Astrocyte of the spinal cord (primary cell): ENCODE measurements at places on chromosomes 1 and 21.

DNA sequence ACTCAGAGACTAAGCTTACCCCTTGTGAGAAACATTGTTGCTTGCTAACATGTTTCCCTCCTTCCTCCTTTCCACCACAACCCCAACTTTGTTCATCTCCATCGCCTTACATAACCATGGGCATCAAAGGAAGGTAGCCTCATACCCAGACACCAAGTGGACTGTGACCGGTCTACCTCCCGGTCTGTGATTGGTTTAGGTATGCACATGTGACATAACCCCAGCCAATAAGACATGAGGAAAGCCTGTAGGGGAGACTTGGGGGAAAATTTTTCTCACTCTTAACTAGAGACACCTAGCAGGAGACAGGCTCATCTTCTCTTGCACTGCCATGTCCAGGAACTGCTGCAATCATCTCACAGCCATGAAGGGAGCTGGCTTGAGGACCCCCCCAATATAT, 120.7 kb downstream of the CDC7 start:
- no peak for DNase-seq

GRCh38 chr1:206581571-206581981, 30.7 kb downstream of the EIF2D start:
- no peak for DNase-seq

DNA sequence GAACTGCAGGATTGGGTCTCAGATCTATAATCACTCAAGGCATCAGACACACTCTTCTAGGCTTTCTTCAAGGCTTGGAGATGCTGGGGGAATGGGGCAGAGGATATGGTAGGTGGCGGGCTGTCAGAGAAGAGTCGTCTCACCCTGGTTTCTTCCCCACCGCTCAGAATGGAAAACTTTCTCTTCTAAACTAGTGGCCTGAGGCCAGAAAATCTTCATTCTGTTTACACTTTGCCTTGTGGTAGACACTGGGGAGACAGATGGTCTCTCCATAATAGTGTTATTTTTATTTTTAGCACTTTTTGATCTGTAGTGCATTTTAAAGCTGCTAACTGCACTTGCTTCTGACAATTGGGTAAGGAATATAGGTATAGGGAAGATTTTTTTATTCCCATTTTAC, 2.6 kb downstream of the PRELP start:
- no peak for DNase-seq

DNA sequence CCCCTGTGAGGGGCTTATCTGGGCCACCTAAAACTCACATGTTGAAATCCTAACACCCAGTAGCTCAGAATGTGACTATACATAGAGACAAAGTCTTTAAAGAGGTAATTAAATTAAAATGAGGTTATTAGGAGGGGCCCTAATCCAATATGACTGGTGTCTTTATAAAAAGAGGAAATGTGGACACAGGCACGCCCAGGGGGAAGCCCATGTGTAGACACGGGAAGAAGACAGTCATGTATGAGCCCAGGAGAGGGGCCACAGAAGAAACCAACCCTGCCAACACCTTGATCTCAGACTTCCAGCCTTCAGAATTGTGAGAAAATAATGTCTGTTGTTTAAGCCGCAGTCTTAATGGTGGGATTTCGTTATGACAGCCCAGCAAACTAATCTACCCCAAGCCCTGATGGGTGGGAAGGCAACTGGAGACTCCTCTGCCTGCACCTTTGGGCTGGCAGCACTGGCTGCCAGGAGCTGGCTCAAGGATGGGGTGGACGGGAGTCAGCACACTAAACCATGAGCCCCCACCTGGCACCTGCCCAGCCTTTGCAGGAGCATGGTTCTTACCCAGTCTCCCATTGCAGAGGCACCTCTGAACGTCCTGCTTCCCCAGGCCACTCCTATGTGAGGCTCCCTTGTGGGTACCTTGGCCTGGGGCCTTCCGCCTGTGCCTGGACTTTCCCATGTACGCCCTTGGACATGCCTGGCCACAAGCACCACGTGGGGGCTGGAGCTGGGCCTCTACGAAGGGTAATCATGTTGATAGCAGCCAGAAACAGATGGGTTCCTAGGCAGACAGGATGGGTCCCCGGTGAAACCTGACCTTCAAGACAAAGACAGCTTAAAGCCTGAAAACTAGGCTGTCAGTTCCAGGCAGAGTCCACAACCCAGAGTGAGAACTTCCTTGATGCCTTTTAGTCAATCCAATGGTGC, 57.1 kb upstream of the DMRTB1 start:
- no peak for DNase-seq

GRCh38 chr1:211126622-211127021, 7.3 kb downstream of the KCNH1 start:
- no peak for DNase-seq

DNA sequence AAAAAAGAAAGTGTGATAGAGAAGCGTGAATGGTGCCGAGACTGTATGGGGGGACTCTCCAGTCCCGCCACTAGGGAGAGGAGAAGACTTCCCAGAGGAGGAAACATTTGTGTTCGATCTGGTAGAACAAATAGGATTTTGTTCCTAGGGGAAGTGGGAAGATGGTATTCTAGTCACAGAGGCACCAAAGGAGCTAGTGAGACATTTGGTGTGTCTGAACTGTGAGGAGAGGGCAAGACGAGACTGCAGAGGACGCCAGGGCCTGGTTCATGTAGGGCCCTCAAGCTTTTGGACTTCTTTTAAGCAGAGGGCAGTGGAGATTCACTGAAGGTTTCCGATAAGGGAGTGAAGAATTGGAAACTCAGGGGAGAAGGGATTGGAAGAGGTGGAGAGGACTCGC, 2.9 kb downstream of the BTBD19 start:
- DNase-seq, result no peak
